ENCODE measurements at places on chromosomes 16 and 17.

DNA sequence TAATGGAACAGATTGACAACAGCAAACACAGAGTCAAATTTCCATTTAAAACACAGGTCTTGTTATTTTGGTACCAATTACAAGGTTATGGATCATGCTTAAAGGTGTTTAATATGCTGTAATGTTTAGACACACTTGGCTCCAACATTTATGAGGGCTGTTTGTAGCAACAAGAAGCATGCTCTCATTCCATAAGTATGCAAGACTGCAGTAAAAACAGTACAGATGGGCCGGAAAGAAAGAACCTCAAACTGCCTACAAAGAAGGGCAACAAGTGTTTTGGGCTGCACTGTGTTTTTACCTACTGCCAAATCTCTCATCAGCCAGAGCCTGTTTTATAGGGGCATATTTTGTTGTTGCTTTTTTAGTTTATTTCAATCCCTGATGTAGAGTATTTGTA is 100.5 kb upstream of the HS3ST3A1 start:
- no peak for DNase-seq

- DNase-seq: no peak
Observed at GRCh38 chr16:72937916-72938794, 109.8 kb downstream of the ZFHX3 start.

- DNase-seq: no peak
Observed at GRCh38 chr17:41939044-41939692, 8.8 kb downstream of the ODAD4 start.

GRCh38 chr16:11251525-11252481 is 4.2 kb downstream of the SOCS1 start:
- peak; percentile 66 for DNase-seq
